ENCODE measurements at places on chromosomes 3 and 15.

- no peak for DNase-seq
These were observed 15.8 kb upstream of the ARRDC4 start for GRCh38 chr15:97944724-97945123.

DNA sequence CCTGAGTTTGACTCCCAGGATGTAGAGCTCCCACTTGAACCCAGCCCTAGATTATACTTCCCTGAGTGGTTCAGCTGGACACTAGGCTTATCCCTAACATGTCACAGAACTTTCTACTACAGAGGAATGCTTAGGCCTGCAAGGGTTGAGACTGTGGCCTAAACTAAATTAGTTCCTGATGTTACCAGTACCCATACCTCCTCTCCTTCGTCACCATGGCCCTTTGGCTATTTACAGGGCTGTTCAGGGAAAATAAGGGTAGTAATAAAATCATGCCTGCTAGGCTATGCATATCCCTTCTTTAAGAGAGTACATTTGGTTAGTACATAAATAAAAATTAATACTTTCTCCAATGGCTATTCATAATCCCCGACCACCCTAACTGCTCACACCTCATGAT, 356.4 kb upstream of the RASGRP1 start:
- DNase-seq: no peak

DNA sequence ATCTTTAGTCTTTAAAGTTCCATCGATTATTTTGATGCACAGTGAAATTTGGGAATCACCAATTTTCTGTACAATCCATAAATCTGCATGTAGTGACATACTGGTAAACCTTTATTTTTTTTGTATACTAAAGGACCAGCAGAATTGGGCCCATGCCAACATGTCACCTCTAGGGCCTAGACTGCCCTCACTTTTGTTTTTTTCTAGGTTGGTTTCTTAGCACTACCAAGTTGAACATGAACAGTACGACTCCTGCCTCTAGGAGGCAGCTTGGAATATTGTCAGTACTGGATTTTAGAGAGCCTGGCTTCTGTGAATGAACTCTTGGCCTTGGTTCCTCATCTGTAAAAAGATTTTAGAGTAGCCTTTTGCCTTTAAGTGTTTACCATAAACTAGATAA, 32.3 kb downstream of the NKIRAS1 start:
- DNase-seq: no peak

- no peak for DNase-seq
These were observed 16.9 kb upstream of the P2RY13 start for GRCh38 chr3:151346292-151346691.

DNA sequence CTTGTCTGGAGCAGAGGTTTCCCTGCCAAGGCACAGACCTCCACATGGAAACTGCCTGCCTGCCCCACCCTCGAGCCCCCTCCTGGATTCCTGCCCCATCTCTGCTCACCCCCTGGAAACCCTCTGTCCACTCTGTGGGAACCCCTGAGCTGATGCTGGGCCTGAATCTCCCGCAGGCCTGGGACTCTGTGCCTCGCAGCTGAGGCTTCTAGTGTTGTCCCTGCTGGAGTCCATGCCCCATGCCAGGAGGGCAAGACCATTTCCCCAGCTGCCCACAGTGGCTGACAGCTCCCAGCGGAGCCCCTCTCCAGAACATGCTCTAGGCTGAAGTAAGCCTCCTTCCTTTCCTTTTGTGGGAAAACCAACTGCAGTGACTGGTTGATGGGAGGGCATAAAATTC, 46.9 kb downstream of the SRGAP3 start:
- no peak for DNase-seq

DNA sequence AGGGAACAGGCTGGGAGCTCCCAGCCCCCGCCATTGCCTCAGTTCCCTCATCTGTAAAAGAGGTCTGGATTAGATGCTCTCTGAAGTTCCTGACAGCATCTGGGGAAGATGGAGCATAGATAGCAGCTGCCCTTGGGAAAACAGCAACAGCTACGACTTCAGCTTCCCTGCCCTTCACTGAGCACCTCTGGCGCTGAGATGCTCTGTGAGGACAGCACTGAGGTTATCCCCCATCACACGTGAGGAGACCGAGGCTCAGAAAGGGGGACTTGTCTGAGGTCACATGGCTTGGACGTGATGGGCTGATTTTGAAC, 11.1 kb upstream of the RPL29 start:
- no peak for DNase-seq

DNA sequence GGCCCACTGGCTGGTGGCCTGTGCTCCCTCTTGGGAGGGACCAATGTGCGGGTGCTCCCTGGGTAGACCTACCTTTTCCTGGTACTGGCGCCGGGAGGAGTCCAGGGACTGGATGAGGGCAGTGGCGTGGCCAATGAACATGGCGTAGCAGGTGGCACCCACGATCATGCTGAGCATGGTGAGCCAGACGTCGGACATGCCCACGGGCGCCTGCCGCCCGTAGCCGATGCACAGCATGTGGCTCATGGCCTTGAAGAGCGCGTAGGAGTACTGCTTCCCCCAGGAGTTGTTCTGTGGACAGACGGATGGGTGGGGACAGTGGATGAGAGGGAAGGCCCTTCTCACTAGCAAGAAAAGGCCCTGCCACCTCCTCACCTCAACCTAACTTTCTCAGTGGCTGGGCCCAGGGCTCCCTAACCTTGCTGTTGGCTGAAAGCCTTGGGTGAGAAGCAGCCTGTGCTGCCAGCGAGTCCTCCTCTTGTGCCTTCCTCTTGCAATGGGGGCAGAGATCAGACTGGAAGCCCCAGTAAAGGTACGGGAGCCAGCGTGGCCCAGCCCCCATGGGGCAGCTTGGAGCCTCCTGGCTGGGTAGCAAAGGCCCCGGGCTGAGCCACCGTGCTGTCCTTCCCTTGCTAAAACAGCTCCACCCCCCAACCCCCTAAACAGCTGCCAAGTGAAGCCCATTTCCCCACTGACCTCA, 39.1 kb downstream of the HCN4 start:
- DNase-seq: no peak

- DNase-seq: no peak
These were observed 63.7 kb downstream of the KLF15 start for GRCh38 chr3:126293370-126294082.

- no peak for DNase-seq
These were observed 3.8 kb upstream of the KIF23 start for GRCh38 chr15:69410248-69410874.

DNA sequence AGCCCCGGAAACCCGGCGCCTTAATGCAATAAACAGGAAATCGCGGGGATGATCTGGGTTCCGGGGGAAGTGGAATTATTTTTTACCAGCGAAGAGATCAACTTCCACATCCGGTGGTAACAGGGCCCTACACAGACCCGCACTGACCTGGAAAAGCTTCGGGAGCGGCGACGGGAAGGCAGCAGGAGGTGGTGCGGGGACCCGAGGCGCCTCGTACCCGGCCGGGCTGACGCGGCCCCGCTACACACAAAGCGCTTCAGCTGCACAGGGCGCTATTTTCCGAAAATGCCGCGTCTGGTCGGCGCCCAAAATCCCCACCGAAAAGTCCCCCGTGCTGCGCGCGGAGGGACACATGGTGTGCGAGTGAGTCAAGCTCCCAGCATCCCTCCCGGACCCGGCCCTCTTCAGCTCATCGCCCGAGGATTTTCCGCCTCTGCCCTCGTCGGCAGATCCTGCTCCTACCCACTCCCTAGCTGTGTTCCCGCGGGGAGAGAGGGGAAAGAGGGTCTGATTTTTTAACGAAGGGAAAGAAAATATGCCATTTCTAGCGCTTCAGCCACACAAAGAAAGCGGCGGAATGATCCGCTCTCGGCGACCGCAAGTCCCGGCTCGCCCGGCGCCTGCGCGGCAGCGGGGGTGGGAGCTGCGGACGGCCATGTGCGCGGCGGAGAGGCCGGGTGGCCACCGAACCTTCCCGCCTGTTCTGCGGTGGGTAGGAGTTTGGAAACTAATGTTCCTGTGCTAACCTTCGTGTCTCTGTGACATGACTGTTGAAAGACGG, at the start of gene GABPB1:
Gene GABPB1, minus strand, starts transcription at position 361 of the 781 bp plus-strand sequence. CDS start 45,400 bp downstream, outside the sequence.
- peak; percentile 87 for DNase-seq

All from activated CD8-positive, alpha-beta memory T cell treated with anti-CD3 and anti-CD28 coated beads, Interleukin-2, amount 50 U/mL, for 4 hours (primary cell).